Esophagus squamous epithelium (tissue), 5 donors: ENCODE measurements at places on chromosomes 2 and 18. TPM values are rescaled to one million over a fixed set of nuclear protein-coding genes. Genes with fewer than 3 reads are reported as not detected.

DNA sequence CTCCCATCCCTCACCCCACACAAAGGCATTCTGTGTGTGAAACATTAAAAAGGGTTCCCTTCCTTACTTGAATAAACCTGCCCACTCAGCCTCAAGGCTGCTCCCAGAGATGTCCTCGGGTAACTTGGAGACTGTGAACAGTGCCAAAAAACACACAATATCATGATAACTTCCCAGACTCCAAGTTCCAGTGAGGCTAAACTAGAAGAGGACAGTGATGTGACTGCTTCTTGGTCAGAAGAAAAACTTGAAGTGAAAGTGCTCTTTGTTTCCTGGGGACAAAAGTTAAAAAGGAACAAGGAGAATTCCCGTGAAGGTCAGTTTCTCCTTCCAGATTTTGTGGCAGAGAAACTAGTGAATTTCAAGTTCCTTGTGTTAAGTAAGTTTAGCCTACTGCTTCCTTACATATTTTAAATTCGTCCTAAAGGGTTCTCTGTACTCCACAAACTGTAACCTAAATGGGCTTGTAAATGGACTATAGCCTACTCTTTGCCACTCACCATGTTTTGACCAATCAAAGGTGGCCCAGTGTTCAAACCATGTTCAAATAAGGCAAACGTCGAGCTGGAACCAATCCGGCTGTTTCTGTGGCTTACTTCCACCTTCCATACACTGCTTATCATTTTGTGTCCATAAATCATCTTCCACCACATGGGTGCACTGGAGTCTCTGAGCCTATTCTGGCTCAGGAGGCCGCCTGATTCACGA lies 20.4 kb downstream of the TPRKB start:
- DNase-seq = no peak

DNA sequence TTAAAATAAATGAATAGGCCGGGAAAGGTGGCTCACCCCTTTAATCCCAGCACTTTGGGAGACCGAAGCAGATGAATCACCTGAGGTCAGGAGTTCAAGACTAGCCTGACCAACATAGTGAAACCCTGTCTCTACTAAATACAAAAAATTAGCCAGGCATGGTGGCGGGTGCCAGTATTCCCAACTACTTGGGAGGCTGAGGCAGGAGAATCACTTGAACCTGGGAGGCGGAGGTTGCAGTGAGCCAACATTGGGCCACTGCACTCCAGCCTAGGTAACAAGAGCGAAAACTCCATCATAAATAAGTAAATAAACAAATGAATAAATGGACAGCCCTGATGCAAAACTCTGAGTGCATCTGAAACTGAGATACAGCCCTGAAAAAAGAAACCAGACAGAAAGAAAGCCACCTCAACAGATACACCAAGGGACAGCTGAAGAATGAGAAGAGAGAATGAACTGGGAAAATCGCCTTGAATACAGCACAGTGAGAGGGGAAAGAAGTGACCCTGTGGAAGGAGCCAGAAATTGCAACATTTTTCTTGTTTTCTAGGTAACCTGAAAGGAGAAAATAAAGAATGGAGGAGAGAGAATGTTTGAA lies 64.4 kb downstream of the TRABD2A start:
- no peak for DNase-seq

Gene CNDP1
- not detected for total RNA-seq

DNA sequence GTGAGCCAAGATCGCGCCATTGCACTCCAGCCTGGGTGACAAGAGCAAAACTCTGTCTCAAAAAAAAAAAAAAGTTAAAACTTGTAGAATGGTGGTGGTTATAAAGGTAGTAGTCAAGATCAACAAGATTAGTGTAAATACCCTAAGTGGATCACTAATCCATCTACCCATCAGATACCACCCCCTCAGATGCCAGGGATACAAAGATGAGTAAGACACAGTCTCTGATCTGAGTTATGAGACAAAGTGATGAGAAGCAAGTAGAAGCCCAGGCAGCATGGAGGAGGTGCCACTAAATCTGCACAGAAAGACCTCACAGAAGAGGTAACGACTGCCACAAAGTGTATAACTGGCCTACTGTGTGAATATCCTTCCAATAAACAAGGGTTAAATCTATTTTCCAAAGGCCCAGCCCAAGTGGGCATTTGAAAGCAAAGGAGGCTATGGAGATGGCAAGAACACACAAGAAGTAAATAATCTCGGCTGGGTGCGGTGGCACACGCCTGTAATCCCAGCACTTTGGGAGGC lies 20.2 kb downstream of the NFE2L2 start:
- no peak for DNase-seq

Gene OSBPL6
- total RNA-seq = 3.8 TPM

DNA sequence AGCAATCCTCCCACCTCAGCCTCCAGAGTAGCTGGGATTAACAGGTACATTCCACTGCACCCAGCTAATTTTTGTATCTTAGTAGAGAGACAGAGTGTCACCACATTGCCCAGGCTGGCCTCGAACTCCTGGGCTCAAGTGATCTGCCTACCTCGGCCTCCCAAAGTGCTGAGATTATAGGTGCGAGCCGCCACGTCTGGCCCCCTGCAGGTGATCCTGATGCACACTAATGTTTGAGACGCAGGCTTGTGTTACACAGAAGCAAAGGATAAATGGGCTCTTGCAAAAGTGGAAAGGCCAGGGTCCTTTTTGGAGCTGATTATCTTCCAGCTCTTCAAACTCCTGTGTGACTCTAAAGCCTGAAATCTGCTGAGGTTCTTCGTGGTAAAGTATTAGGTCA lies 84.2 kb downstream of the TGFA start:
- no peak for DNase-seq

Gene TIMM21
- 53.6 TPM for total RNA-seq

Gene RAD51AP2
- total RNA-seq = 0.19 TPM

GRCh38 chr2:240564561-240565332 lies 3.5 kb upstream of the RNPEPL1 start:
- no peak for DNase-seq

- no peak for DNase-seq
Observed at GRCh38 chr2:64165706-64166105, 21.5 kb upstream of the PELI1 start.

DNA sequence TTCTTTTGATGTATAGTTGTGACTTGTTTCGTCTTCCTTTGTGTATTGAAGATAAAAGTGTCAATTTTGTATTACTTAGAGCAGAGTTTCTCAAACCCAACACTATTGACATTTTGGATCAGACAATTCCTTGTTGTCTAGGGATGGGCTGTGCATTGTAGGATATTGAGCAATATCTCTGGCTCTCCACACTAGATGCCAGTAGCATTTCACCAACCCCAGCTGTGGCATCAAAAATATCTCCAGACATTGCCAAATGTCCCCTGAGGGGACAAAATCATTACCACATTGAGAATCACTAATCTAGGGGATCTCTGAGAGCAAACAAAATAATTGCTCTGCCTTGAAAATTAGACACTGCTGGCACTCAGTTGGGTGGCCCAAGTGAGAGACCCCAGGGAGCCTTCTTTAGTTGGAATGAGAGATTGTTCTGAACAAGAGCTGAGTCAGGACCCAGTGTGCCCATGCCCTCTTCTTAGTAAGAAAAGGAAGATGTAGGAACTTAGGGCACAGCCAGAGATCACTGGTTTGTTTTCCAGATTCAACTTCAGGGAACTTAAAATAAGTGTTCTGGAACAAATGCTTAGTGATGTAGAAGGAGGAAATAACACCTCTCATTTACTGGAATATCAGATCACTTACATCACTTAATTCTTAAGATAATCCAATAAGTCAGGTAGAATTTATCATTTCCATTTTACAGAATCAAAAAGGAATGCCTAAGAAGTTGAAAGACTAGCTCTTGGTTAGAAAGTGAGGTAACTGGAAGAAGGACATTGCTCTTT lies 466.6 kb upstream of the TNP1 start:
- DNase-seq = no peak

DNA sequence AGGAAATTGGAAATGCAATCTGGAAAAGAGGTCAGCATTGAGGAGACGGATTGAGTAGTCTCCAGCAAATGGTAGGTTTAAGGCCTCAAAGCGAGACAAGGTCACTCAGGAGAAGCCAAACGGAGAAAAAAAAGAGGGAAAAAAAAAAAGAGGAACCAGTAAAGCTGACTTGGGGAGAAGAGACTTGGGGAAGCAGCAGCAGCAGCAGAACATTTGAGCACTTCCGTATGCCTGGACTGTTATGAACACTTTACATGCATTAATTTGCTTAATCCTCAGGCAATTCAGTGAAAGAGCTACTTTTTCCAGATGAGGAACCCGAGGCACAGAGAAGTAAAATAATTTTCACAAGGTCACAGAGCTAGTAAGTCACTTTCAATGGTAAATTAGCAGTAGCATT lies 81.3 kb downstream of the OSBPL6 start:
- no peak for DNase-seq

DNA sequence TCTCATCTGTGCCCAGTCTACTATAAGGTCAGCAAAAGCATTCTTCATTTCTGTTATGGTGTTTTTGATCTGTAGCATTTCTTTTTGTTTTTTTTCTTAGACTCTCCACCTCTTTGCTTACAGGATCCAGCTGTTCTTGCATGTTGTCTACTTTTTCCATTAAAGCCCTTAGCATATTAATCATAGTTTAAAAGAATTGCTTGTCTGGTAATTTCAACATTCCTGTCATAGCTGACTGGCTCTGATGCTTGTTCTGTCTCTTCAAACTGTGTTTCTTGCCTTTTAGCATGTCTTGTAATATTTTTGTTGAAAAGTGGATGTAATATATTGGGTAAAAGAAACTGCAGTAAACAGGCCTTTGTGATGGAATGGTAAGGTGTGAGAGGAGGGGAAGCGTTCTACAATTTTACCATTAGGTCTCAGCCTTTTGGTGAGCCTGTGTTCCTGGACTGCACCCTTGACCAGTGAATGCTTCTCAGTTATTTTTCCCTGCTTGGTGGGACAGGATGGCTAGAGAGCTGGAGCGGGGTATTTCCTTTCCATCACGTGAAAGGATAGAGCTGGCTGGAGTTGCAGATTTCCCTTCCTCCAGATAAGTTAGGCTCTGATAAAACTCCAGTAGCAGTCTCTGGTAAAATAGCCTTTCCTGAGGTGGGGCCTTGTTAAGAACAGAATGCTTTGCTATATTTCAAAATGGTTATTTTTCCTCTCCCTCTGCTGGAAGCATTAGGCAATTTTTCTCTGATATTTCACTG lies 65.4 kb downstream of the PLA2R1 start:
- DNase-seq = no peak

GRCh38 chr2:18503376-18504228 lies 56.9 kb downstream of the RDH14 start:
- DNase-seq = no peak

DNA sequence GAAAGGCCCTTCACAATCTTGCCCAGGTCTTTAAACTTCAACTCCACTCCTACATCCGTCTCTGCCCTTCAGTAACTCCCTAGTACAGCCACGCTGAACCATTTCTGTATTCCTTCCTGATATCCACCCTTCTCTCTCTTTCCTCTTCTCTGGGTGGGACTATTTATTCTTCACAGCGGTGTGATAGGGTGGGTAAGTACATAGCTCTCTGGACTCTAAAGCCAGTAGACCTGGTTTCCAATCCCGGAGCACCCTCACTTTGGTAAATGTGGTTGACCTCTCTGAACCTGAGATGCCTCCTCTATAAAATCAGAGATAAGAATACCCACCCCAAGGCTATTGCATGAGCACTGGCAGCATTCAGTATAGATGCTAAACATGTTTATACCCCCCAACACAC lies 86.7 kb downstream of the ATL2 start:
- DNase-seq = no peak

GRCh38 chr2:29562896-29563295 lies 358.5 kb downstream of the ALK start:
- DNase-seq = no peak

- no peak for DNase-seq
Observed at GRCh38 chr2:12286347-12286746, 430.4 kb upstream of the TRIB2 start.

GRCh38 chr18:52319424-52319983 lies 20.5 kb upstream of the DCC start:
- DNase-seq = no peak

GRCh38 chr2:25044011-25044410 lies 2.1 kb downstream of the EFR3B start:
- no peak for DNase-seq

Gene SERPINB7
- total RNA-seq = 1.1 TPM
